NCI-H69 (cell line): ENCODE measurements at places on chromosomes 4 and X.

DNA sequence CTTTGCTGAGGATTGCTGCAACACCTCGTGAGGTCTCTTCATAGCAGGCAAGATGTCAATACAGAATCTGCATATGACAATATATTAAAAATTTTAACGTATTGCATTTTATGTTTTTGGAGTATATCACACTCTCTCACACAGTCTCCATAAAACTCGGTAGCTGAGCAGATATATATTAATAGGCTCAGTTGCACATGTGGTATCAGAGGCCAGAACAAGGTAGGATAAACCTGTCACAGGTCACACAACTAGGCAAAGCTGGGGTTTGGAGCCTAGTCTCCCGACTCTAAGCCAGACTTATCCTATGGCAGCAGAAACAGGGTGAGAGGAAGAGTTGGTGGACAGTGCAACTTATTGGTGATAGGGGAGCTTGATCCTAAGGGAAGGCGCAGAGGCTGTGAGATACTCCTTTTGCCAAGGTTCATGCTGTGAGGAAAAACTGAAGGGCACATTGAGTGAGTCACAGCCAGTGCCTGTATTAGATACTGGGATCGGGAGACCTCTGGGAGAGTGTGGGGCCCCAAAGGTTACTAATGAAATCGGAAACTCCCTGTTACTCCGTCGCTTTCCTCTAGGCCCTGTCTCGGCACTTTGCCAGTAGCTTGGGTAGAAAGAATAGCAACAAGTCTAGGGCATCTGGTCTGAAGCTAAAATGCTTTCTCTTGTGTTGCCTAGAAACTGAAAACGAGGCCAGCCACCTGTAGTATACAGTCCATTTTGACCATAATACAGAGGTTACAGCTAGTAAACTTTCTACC, 195.7 kb downstream of the ARHGAP10 start:
- DNase-seq, result no peak

DNA sequence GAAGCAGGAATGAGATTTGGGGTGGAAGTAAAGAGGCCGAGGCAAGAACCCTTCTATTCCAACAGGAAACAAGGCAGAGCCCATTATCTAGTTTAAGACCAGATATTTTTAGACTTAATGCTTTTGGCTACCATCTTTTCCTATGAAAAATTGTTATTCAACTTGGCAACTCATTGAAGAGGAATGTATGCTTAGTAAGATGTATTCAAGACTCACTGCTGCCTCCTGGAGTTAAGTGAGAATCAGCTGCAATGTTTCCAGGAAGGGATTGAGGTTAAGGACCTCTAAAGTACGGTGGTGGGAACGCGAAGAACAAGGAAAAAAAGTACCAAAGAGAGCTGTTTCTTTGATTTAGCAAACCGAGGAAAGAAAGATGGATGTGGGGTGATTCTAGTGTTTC, 89.1 kb downstream of the RAPGEF2 start:
- DNase-seq, result peak; percentile 27

DNA sequence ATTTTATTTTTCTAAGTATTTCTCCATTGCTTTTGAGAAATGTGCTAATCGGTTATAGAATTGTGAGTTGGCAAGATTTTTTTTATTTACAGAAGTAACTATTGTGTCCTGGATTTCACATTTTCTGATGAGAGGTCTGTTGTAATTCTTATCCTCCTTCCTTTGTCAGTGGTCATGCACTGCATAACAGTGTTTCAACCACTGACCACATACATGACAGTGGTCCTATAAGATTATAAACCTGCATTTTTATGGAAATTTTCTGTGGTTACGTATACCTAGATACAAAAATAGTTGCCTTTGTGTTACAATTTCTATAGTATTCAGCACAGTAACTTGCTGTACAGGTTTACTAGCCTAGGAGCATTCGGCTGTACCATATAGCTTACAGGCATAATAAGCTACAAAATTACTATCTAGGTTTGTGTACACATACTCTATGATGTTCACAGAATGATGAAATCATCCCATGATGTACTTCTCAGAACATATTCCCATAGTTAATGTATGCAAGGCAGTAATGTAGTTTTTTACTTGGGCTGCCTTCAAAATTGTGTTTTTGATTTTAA, 47.8 kb downstream of the APELA start:
- DNase-seq, result no peak

DNA sequence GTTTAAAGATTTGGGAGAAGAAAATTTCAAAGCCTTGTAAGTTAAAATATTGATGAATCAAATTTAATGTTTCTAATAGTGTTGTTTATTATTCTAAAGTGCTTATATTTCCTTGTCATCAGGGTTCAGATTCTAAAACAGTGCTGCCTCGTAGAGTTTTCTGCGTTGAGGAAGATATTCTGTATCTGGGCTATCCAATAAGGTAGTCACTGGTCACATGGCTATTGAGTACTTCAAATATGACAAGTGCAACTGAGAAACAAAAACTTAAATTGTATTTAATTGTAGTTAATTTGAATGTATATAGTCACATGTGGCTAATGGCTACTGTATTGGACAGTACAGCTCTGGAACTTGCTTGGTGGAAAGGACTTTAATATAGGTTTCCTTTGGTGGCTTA, 1.1 kb downstream of the ALB start:
- no peak for DNase-seq

DNA sequence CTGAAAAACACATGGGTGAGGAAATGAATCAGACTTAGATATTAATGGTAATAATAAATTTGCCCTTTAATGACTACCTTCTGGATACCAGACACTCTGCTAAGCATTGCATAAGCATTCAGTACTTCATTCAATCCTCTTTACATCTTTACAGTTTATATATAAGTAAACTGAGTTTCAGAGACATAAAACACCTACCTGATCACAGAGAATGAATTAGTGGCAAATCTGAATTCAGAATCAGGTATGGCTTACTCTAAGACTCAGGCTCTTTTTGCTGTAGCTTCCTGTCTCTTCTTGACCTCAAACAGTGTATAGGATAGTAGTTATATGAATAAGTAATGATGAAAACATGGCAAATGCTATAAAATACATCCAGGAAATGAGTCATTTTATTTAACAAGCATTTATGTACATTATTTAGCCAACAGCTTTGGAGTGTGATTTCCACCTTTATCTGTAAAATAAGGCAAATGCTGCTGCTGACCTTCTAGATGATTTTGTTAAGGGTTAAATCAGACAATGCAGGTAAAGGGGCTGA, 83.9 kb downstream of the VEGFC start:
- no peak for DNase-seq
